NCI-H524 treated with DMSO at 0.1 percent for 48 hours (cell line): ENCODE measurements at places on chromosomes 11 and 22.
A peak's percentile ranks its signal among the peaks of the same experiment; 100 is the strongest.

- no peak for DNase-seq
Measured at GRCh38 chr11:111363985-111364384, 15.1 kb downstream of the POU2AF1 start.

- no peak for DNase-seq
Measured at GRCh38 chr11:85748455-85748891, 62.5 kb downstream of the SYTL2 start.

DNA sequence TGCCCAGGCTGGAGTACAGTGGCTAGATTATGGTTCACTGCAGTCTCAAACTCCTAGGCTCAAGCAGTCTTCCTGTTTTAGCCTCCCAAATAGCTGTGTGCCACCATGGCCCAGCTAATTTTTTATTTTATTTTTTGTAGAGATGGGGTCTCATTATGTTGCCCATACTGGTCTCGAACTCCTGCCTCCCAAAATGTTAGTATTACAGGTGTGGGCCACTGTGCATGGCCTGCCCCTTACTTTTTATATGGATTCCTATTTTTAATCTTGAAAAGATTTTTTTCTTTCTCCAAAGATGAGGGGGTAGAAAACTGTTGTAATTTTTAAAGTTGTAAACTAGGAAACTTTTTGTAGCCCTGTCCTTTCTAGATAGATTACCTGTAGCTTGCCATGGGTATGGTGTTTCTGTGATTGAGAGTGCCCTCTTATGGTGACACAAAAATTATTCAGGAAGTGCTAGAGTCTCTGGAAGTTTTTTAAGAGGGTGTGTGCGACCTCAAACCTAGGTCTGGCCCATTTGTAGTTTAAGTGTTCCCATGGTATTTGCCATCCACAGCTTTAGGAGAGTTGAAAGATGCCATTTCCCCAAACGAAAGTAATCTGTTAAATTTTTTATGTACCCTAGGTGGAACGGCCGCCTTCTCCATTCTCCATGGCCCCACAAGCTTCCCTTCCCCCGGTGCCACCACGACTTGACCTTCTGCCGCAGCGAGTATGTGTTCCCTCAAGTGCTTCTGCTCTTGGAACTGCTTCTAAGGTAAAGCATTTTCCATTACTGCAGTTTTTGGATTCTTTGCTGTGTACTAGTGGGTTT lies 32.4 kb downstream of the MCAM start:
- peak; percentile 1 for DNase-seq

- no peak for DNase-seq
Measured at GRCh38 chr11:120674542-120674941, 163.0 kb downstream of the GRIK4 start.

- no peak for DNase-seq
Measured at GRCh38 chr11:101158119-101158518, 28.5 kb upstream of the PGR start.

- DNase-seq, result no peak
Measured at GRCh38 chr22:29245626-29246385, 22.0 kb downstream of the RHBDD3 start.
